Left lobe of liver (tissue), 2 donors: ENCODE measurements at places on chromosomes 11 and 22. TPM values are rescaled to one million over a fixed set of nuclear protein-coding genes. Genes with fewer than 3 reads are reported as not detected.
A peak's percentile ranks its signal among the peaks of the same experiment; 100 is the strongest.

Gene POLD3
- total RNA-seq, result 3.0 TPM

GRCh38 chr22:39309364-39309861 lies 10.0 kb downstream of the RPL3 start:
- DNase-seq, result no peak

GRCh38 chr22:19844377-19845053 lies 10.2 kb downstream of the GNB1L start:
- peak; percentile 73 for DNase-seq

DNA sequence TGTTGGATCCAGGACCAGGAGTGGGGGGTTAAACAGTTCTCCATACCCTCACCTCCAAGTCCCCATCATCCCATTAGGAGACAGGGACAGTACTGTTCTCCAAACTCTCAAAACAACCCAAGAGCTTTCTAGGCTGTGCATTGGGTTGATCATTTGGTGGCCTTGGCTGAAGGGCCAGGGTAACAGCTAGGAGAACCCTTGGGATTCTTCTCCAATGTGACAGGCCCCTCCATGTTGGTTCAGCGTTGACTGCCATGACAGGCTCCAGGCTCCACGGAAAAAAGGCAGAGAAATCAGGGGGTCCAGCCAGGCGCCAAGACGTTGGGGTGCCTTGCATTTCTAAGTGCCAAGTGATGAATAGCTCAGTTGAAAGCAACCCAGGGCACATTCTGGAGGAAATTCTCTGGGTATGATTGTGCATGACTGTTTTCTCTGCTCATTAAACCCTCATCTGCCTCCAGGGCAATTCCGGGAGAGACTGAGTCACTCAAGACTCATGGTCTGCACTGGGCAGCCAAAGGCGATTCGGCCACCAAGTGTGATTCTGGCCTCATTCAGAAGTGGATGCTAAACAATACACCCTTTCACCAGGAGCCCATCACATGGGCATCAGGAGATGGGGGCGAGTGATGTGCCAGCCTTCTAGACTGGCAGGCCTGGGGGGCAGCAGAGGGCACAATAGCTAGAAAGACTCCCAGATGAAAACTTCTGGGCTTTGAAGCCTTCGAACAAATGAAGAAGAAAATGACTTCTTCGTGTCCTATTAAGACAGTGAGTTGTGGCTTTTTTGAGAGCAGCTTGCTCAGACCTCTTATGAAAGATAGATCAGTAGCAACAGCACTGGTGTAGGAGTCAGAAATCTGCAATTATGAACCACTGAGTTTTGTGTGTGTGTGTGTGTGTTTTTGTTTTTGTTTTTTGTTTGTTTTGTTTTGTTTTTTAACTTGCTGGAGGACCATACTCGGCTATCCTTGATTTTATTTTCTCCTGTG lies 27.7 kb downstream of the CD44 start:
- DNase-seq, result no peak

DNA sequence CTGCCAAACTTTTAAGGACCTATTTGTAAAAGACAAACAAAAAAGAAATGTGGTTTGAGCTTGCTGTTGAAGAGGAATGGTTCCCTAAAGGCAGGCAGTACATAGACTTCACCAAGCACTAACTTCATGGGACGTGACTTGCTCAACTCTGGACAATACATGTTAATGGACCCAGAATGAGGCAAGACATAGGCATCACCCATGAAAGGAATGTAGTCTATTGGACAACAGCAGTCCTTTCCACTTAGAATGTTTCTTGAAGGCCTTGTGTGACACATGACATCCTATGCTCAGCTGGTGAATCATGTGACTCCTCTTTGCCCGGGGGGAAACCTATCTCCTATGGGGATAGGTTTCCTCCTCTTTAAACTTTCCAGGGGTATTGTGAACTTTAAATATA lies 246.4 kb upstream of the BLID start:
- no peak for DNase-seq

Gene OR56A5
- not detected for total RNA-seq

GRCh38 chr22:24435323-24435645 lies 7.9 kb downstream of the ADORA2A start:
- no peak for DNase-seq

Gene RAB38
- total RNA-seq, result 0.28 TPM

Gene ZNF280A
- not detected for total RNA-seq

- no peak for DNase-seq
Observed at GRCh38 chr11:83815736-83816135, 529.6 kb upstream of the CCDC90B start.

DNA sequence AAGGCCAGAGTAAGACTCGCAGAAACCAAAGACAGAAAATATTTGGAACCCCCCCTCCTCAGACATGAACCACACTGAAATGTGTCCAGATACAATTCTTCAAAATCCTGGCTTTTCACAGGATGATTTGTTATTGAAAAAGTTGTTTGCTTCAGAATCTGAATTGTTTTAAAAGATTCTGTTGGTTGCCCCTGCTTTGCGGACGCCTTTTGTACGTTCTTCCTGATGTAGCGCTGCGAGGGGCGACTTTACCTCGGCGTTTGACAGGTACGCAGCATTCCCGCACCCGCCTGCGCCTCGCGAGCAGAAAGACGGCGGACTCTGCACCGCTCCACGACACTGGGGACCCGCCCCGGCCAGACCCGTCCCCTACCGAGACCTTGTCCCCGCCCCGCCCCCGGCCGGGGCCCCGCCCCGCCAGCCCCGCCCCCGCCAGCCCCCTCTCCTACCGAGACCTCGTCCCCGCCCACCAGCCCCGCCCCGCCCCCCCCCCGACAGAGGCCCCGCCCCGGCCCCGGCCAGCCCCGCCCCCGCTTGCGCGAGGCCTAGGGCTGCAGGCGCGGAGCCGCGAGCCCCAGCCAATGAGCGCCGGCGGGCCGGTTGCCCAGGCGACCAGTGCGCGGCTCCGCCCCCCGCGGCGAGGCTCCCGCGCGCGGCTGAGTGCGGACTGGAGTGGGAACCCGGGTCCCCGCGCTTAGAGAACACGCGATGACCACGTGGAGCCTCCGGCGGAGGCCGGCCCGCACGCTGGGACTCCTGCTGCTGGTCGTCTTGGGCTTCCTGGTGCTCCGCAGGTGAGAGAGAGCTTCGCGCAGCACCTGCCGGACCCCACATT lies at the start of gene GLB1L2:
GLB1L2 (plus strand) TSS at position 635 of the 835 bp plus-strand sequence; CDS start at position 709, 74 bp downstream.
- DNase-seq, result peak; percentile 81

GRCh38 chr11:25876456-25876965 lies 455.4 kb upstream of the ANO3 start:
- no peak for DNase-seq

Gene AIFM3
- total RNA-seq, result 1.3 TPM

DNA sequence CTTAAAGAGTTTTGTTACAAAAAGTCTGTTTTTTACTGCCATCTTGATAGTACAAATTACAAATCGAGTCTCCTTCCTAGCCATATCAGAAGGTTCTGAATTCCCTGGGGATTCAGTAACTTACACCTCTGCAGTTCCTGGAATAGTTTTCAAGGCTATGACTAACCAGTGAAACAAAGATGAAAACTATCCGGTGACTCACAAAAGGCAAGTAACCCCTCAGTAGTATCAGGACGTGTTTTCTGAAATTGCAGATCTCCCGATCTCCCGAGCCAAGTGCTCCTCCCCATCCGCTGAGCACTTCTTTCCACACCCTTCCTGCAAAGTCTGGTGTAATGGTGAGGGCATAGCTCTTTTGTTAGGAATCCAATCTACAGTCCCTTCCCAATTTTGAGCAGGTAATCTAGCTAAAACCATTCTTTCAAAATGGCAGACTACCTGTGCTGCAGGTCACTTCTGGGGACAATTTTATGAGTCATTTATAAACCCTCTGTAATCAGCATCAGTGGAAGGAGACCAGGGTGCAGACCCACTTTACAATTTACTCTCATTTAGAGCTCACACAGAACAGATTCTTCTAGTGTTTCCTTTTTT lies 7.7 kb downstream of the E2F8 start:
- DNase-seq, result no peak

DNA sequence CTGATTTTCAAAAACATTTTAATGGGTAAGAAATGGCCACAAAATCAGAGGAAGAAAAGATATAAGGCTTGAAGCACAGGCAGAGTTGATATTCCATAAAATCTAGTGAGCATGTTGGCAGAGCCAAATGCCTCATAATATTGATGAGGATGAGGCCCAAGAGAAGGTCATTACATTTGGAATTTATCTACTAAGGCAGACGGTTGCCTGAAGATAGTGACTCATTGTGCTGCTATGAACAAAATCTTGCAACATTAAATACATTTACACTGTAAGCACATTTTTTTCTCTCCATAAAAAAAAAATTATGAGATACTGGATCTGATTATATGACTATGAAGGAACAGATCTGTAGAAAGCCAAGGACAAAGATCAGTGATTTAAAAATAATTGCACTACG lies 881.4 kb upstream of the CHORDC1 start:
- no peak for DNase-seq

GRCh38 chr11:46339816-46340215 lies 7.4 kb upstream of the DGKZ start:
- no peak for DNase-seq

Gene ANO5
- 2.0 TPM for total RNA-seq

- no peak for DNase-seq
Observed at GRCh38 chr11:57679396-57679795, 11.5 kb downstream of the ZDHHC5 start.

Gene KMT2A
- 20.4 TPM for total RNA-seq

Gene ARHGEF17
- 6.8 TPM for total RNA-seq

Gene LRRC74B
- not detected for total RNA-seq

DNA sequence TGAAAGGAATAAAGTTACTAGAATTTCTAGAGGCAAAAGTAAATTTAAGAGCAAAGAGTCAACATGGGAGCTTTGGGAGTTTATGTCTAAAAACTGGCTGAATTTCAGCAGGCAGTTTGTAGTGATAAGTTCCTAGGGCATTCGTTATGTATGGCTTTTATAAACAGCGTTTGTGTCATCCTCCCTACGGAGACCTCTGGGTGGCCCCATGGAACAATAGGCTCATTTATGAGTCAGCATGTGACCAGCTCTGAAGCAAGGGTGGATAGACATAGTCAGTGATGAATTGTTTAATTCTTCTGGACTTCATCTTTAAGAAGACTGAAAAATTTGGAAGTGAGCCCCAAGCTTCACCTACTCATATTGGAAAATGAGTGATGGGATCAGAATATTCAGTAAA lies 37.1 kb downstream of the SVIP start:
- DNase-seq, result no peak

- DNase-seq, result peak; percentile 71
Observed at GRCh38 chr22:33923660-33924246, 3.5 kb upstream of the LARGE1 start.

DNA sequence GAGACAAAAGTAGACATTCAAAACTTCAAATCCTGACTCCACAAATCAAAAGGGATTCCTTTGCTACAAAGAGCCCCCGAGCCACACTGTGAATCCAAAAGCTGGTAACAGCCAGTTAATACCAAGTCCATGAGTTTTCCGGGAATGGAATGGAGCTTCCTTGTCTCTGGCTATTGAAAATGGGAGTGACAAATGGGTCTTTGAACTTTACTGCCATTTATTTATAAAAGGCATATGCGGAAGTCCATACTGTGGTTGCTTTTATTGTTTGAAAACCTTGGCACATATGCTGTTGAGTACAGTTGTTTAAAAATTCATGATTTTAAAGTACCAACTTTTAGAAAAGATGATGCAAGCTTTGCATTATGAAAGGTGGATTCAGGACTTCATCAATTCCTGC lies 206.2 kb upstream of the NARS2 start:
- no peak for DNase-seq
